ENCODE measurements at places on chromosomes 3 and 15.
A peak's percentile ranks its signal among the peaks of the same experiment; 100 is the strongest.

DNA sequence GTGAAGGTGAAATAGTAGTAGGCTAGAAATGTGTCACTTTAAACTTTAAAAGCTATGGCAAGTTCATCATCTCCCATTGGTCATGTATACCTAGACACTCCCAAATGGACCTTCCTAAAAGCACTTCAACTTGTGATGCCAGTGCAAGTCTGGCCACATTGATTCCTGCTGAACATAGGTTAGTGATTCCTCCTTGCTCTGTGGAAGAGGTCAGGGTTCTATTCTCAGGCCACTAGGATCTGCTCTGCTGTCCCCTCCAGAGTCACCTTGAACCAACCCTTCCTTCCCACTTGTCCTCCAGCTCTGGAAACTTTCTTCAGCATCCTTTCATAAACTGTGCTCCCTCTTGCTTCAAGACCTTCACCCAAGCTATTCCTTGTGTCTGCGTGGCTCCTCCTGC is 301.7 kb downstream of the RPLP1 start:
- H3K27me3 ChIP-seq = no peaks in the 10 kb centered on the region
- DNase-seq = no peak
- H3K27ac ChIP-seq = no peak overlapping the region

GRCh38 chr3:116873142-116873541 is 163.6 kb downstream of the TUSC7 start:
- H3K4me1 ChIP-seq = no peaks in the 10 kb centered on the region
- no peak overlapping the region for H3K27ac ChIP-seq
- H3K27me3 ChIP-seq = no peaks in the 10 kb centered on the region
- no peaks in the 10 kb centered on the region for H3K36me3 ChIP-seq
- no peak overlapping the region for H3K4me3 ChIP-seq

GRCh38 chr3:120569222-120570057 is 26.7 kb upstream of the NDUFB4 start:
- no peak for DNase-seq
- H3K27me3 ChIP-seq = no peaks in the 10 kb centered on the region
- peaks cover 12% of the 10 kb centered on the region for H3K4me1 ChIP-seq
- H3K36me3 ChIP-seq = no peaks in the 10 kb centered on the region
- no peak overlapping the region for H3K4me3 ChIP-seq

GRCh38 chr3:45507820-45508317 is 86.7 kb upstream of the LIMD1 start:
- H3K27me3 ChIP-seq = no peaks in the 10 kb centered on the region
- H3K4me1 ChIP-seq = no peaks in the 10 kb centered on the region
- H3K27ac ChIP-seq = no peak overlapping the region
- H3K36me3 ChIP-seq = no peaks in the 10 kb centered on the region
- H3K4me3 ChIP-seq = no peak overlapping the region
- no peak for DNase-seq

DNA sequence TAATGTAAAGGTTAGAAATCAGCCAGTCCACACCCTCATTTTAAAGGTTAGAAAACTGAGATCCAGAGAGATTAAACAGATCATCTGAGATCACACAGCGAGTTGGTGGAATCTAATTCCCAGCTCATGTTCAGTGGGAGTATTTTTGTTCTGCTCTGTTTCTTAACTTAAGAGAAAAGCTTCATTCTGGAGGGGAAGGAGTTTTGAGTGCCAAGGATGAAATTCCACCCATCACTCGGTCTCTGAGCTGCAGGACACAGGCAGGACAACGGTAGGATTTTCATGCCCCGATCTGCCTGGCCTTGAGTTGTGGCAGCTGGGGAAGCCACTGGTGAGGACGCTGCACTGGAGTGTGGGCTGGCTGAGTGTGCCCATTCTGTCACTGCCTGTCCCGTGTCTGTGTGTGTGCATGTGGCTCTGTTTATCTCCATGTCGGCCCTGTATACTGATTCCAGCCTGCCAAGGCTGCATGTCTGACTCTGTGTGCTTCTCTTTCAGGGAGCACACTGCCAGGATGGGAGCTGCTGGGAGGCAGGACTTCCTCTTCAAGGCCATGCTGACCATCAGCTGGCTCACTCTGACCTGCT is 94.3 kb downstream of the CEMIP start:
- H3K4me1 ChIP-seq = peaks cover 19% of the 10 kb centered on the region
- no peak overlapping the region for H3K4me3 ChIP-seq
- no peaks in the 10 kb centered on the region for H3K36me3 ChIP-seq
- no peak overlapping the region for H3K27ac ChIP-seq

DNA sequence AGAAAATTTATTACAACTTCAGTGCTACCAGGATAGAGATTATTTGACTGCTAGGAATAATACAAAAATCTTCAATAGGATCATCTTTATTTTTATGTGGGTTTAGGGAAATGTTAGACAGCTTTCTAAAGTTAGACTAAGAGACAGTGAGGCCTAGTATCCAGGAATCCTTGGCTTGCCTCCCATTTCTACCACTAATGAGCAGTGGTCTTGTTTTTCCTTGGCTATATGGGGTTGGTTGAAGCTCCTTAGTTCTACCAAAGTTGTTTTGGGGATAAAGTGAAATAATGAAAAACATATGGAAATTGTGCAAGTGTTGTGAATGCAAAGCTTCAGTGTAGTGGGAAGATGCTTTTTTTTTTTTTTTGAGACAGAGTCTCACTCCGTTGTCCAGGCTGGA is 16.8 kb downstream of the AP4E1 start:
- no peak for DNase-seq
- H3K4me1 ChIP-seq = no peaks in the 10 kb centered on the region
- no peaks in the 10 kb centered on the region for H3K27me3 ChIP-seq
- H3K4me3 ChIP-seq = no peak overlapping the region

DNA sequence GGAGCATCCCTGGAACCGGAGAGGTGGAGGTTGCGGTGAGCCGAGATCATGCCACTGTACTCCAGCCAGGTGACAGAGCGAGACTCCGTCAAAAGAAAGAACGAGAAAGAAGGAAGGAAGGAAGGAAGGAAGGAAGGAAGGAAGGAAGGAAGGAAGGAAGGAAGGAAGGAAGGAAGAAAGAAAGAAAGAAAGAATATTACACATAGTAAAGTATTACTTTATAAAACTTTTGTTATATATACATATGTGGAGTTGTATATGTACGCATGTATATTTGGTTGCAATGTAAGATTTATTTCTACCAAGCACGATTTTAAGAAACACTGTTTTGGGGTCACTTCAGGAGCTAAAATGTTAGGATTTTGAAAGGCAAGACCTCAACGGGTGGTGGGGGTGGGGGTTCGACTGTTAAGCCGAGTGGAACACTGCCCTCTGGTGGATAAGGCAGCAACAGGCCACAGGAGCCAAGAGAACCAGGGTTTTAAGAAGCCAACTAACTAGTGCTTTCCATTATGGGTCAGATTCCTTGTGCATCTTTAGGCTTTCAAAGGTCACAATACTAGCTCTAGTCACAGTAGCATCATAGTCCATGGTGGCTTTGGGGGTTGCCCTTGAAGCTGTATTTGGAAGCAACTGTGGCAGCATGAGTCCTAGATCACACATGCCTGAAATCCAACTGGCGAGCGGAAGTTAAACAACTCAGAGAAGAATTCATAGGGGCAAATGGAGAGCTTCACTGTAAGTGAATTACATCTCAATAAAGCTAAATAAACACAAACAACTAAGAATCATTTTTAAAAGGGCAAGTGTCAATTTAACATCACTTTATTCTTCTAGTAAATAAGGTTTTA is 22.5 kb downstream of the GLB1 start:
- DNase-seq = no peak
- H3K4me3 ChIP-seq = no peak overlapping the region
- no peak overlapping the region for H3K27ac ChIP-seq

- peaks cover 9% of the 10 kb centered on the region for H3K4me1 ChIP-seq
- H3K27me3 ChIP-seq = no peaks in the 10 kb centered on the region
- H3K4me3 ChIP-seq = no peak overlapping the region
Observed at GRCh38 chr3:138769616-138770015, 65.1 kb downstream of the PIK3CB start.

- H3K4me3 ChIP-seq = no peak overlapping the region
- peaks cover 5% of the 10 kb centered on the region for H3K4me1 ChIP-seq
- H3K36me3 ChIP-seq = no peaks in the 10 kb centered on the region
Observed at GRCh38 chr15:33309602-33310276, 1.0 kb upstream of the RYR3 start.

DNA sequence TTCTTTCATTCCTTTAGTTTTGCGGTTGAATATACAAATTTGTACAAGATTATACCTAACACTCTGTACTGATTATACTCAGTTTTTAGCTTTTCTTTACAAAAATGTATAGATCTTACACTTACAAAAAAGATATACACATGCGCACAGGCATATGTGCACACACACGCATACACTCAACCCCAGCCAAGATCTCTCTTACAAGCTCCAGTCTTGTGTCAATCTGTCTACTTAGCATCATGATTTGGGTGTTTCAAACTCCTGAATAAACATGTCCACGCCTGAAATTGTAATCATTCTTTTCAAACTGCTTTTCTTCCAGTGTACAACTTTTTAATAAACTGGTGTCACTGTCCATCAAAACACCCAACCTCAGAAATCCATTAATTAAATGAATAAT is 180.7 kb downstream of the NAALADL2 start:
- H3K4me3 ChIP-seq = no peak overlapping the region
- H3K36me3 ChIP-seq = no peaks in the 10 kb centered on the region
- DNase-seq = no peak
- H3K4me1 ChIP-seq = no peaks in the 10 kb centered on the region

GRCh38 chr15:82803793-82804574 is 1.9 kb downstream of the FSD2 start:
- peak overlapping the region; percentile 97 for H3K27ac ChIP-seq
- peak overlapping the region; percentile 44 for H3K4me3 ChIP-seq
- no peaks in the 10 kb centered on the region for H3K4me1 ChIP-seq
- no peaks in the 10 kb centered on the region for H3K36me3 ChIP-seq
- no peaks in the 10 kb centered on the region for H3K27me3 ChIP-seq
- DNase-seq = no peak

DNA sequence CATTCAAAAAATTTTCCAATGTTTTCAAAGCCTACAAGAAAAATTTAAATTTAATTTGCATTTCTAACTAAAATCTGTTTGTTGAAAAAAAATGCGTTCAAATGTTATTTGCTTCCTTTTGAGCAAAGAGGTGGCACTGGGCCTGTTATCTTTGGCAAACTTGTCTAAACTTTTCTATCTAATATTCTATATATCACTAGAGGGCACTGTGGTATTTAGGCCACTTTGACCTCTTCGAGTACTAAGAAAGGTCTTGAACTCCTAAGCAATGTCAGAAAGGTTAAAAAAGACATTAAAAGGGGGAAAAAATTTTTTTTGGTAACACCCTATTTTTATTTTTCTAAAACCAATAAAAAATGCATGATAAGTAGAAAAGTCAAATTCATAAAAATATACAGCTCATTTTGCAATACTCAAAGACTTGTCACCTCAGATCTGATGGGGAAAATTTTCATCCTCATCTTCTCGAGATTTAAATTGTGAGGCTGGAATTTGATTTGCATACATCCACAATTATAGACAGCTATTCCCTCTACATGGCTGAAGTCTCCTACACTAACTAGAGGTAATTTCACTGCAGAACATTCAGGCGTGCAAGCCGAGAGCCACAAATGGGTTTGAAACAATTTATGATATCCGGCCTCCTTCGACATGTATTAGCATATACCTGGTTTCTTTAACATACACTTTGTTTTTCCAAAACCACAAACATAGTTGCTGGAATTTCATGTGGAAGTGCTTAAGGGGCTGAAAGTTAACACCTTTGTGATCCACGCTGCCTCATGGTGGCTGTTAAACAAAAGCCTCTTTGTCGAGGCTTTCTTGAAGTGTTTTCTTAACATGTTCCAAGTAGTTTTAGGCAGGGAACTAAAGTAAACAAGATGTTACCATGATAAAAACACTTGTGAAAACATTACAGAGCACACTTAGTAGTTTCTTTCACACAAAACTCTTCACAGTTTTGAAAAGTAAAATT is 576.4 kb downstream of the FOXP1 start:
- peaks cover 49% of the 10 kb centered on the region for H3K4me1 ChIP-seq
- H3K27ac ChIP-seq = peak overlapping the region; percentile 14
- no peaks in the 10 kb centered on the region for H3K27me3 ChIP-seq
- no peaks in the 10 kb centered on the region for H3K36me3 ChIP-seq

GRCh38 chr15:88994286-88994685 is 81.1 kb upstream of the MFGE8 start:
- H3K27me3 ChIP-seq = no peaks in the 10 kb centered on the region
- no peaks in the 10 kb centered on the region for H3K4me1 ChIP-seq
- no peak for DNase-seq
- H3K36me3 ChIP-seq = no peaks in the 10 kb centered on the region

DNA sequence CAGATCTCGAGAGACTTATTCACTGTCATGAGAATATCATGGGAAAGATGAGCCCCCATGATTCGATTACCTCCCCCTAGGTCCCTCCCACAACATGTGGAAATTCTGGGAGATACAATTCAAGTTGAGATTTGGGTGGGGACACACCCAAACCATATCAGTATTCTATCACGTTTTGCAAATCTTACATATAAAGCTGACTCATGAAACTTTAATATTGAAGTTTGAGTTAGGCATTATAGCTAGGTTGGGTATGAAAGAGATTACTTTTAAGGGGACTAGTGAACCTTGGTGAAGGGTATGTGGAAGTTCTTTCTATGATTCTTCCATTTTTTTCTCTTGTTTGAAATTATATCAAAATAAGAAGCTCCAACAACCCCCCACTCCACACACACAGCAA is 117.7 kb upstream of the RASGRP1 start:
- H3K4me3 ChIP-seq = no peak overlapping the region
- DNase-seq = no peak
- no peaks in the 10 kb centered on the region for H3K27me3 ChIP-seq
- no peak overlapping the region for H3K27ac ChIP-seq
- H3K36me3 ChIP-seq = no peaks in the 10 kb centered on the region

DNA sequence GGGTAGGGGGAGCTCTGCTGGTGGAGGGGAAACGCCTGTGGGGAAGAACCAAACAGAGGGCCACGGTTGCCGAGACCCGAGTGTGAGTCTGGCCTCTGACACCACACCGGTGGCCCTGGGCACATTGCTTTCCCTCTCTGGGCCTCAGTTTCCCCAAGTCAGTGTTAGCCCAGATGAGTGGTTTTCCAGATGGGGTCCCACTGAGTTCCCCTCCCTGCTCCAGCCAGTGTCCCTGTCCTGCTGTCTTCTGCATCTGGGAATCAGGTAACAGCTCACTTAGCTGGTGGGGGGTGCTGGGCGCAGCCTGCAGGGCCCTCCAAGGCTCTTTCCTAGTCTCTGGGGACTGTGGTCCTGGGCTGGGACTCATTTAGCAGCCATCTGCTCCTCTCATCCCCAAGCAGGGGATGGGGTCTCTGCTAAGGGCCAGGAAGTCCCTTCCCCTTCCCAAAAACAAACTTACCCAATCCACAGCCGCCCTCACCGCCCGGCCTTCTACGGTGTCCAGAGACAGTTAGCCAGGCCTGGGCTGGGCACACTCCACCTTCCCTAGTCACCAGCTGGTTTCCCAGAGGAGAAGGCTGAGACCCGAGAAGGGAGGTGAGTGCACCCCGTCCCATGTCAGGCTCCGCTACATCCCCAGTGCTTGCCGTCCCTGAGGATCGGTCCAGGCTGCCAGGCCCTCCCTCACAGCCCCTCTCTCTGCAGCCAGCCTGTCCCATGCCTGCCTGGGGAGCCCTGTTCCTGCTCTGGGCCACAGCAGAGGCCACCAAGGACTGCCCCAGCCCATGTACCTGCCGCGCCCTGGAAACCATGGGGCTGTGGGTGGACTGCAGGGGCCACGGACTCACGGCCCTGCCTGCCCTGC is 676 bp downstream of the GP9 start:
- H3K36me3 ChIP-seq = no peaks in the 10 kb centered on the region
- H3K27me3 ChIP-seq = no peaks in the 10 kb centered on the region
- H3K27ac ChIP-seq = no peak overlapping the region
- DNase-seq = no peak

- H3K36me3 ChIP-seq = no peaks in the 10 kb centered on the region
- peak within 1 kb of the TSS; percentile 80 for H3K27ac ChIP-seq
- peak within 1 kb of the TSS; percentile 68 for H3K4me3 ChIP-seq
- no peak for DNase-seq
Observed at GRCh38 chr3:142888481-142889211, at the start of gene PCOLCE2. TSS of gene PCOLCE2 (minus strand) at chr3:142889083. CDS start at chr3:142888896, 187 bp downstream.

Measured in right atrium auricular region (tissue), 2 donors.